ENCODE measurements at places on chromosomes 1 and 21. TPM values are rescaled to one million over a fixed set of nuclear protein-coding genes. Genes with fewer than 3 reads are reported as not detected.
A peak's percentile ranks its signal among the peaks of the same experiment; 100 is the strongest.

DNA sequence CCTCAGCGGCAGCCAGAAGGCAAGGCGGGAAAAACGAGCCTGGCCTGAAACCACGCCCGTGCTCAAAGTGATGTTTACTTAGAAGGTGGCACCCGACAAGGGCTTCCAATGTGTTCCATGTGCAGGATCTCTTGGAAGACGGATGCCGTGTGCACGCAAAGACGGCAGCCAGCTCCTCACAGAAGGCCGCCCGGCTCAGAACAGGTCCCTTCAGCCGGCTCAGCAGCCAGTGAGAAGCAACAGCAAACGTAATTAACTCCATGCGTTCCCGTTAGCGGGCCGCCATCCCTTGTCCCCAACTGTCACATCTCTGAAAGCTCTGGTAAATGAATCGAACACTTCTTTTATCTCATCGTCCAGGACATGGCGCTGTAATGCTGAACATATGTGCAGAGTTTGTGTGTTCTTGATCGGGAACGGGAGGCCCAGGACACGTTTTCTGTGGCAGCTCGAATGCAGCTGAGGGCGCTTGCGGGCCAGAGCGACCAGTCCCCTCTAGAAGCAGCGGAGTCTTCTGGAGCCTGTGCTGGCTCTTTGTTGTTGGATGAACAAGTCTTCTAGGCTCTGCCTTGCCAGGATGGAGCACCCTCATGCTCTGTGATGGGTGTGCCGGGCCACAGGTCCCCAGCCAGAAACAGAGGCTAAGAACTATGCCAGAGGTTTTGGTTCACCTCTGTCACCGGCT, 94.6 kb upstream of the ARHGEF16 start:
- no peak overlapping the region for H3K4me3 ChIP-seq
- no peak overlapping the region for H3K27ac ChIP-seq
- DNase-seq, result no peak

- peaks cover 56% of the 10 kb centered on the region for H3K4me1 ChIP-seq
- no peaks in the 10 kb centered on the region for H3K36me3 ChIP-seq
- peak overlapping the region; percentile 48 for H3K4me3 ChIP-seq
- H3K27me3 ChIP-seq, result no peaks in the 10 kb centered on the region
- peak overlapping the region; percentile 68 for H3K27ac ChIP-seq
Measured at GRCh38 chr1:28173151-28173979, 3.1 kb downstream of the PTAFR start.

MATN1 gene
- total RNA-seq, result not detected

GRCh38 chr21:26042181-26042876, 128.2 kb downstream of the APP start:
- H3K36me3 ChIP-seq, result no peaks in the 10 kb centered on the region
- no peak overlapping the region for H3K27ac ChIP-seq
- H3K27me3 ChIP-seq, result no peaks in the 10 kb centered on the region
- H3K4me1 ChIP-seq, result no peaks in the 10 kb centered on the region
- no peak for DNase-seq

GRCh38 chr1:167676205-167676915, 45.4 kb upstream of the MPZL1 start:
- H3K4me1 ChIP-seq, result peaks cover 6% of the 10 kb centered on the region
- no peaks in the 10 kb centered on the region for H3K27me3 ChIP-seq
- no peaks in the 10 kb centered on the region for H3K36me3 ChIP-seq
- no peak overlapping the region for H3K27ac ChIP-seq

SH3BP5L gene
- 25.0 TPM for total RNA-seq

DNA sequence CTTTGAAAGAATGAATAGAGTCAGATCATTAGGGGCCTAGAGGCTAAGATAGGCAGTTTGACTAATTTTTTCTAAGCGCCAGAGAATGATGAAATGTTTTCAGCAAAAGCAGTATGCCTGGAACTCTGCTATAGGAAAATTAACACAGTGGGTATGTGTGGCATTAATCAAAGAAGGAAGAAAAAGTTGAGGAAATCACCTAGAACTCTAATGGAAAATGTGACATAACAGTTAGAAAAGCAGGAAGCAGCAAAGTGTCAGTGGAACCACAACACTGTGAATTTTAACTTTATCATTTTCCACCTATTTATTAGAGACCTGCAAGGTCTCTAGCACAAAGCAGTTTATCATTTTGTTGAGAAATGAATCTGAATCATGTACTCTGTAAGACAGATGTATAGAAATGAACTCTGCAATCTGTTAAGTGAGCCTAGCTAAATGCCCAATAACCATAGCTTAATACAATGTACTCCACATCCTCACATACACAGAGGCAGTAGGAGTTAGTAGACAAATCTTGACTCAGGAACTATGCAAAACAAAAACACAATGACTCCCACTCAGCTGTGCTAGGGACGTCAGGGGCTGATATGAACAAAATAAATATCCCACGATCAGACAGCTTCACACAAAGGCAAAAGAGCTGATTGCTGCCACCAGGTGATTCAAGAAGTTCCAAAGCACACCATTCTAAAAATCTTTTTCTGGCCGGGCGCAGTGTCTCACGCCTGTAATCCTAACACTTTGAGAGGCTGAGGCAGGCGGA, 500.7 kb upstream of the NFIA start:
- no peaks in the 10 kb centered on the region for H3K4me1 ChIP-seq
- H3K4me3 ChIP-seq, result no peak overlapping the region
- DNase-seq, result no peak
- no peaks in the 10 kb centered on the region for H3K27me3 ChIP-seq
- H3K27ac ChIP-seq, result no peak overlapping the region
- no peaks in the 10 kb centered on the region for H3K36me3 ChIP-seq

SH3BGRL3 gene
- 204 TPM for total RNA-seq

- no peaks in the 10 kb centered on the region for H3K36me3 ChIP-seq
- H3K4me3 ChIP-seq, result no peak overlapping the region
- H3K27me3 ChIP-seq, result no peaks in the 10 kb centered on the region
- no peaks in the 10 kb centered on the region for H3K4me1 ChIP-seq
- no peak for DNase-seq
Measured at GRCh38 chr1:106876384-106876783, 180.1 kb upstream of the PRMT6 start.

SLC45A3 gene
- total RNA-seq, result 6.8 TPM

GRCh38 chr1:6491966-6492365, 499 bp upstream of the PLEKHG5 start:
- no peak overlapping the region for H3K27ac ChIP-seq
- H3K4me3 ChIP-seq, result no peak overlapping the region
- H3K27me3 ChIP-seq, result peaks cover 23% of the 10 kb centered on the region

- H3K4me3 ChIP-seq, result peak overlapping the region; percentile 85
- peaks cover 55% of the 10 kb centered on the region for H3K4me1 ChIP-seq
- no peaks in the 10 kb centered on the region for H3K27me3 ChIP-seq
- H3K27ac ChIP-seq, result peak overlapping the region; percentile 96
- peaks cover 17% of the 10 kb centered on the region for H3K36me3 ChIP-seq
Measured at GRCh38 chr1:183635099-183635605, 431 bp downstream of the ARPC5 start.

PDE9A gene
- 12.8 TPM for total RNA-seq

GRCh38 chr1:179856296-179856695, 21.3 kb downstream of the TOR1AIP2 start:
- H3K27ac ChIP-seq, result no peak overlapping the region
- peaks cover 60% of the 10 kb centered on the region for H3K36me3 ChIP-seq
- H3K4me1 ChIP-seq, result no peaks in the 10 kb centered on the region
- DNase-seq, result no peak
- no peak overlapping the region for H3K4me3 ChIP-seq

DCAF6 gene
- total RNA-seq, result 50.6 TPM

DNA sequence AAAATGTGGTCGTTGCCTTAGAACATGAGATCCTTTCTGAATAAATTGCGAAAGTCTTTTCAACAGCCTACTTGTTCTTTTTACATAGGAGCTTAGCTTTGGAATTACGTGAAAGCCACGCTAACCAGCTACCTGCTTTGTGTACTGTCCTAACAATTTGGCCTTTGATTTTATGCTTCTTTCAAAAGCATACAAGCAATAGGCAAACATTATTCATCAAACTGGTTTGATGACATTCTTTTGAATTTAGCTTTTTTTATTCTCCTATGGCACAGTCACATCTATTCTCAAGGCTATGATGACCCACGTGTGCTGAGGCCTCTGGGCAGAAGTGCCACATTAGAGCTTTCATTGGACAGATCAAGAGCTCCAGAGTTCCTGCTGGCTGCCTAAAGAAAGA, 178.0 kb upstream of the DPT start:
- peak overlapping the region; percentile 44 for H3K27ac ChIP-seq
- H3K4me3 ChIP-seq, result no peak overlapping the region
- no peaks in the 10 kb centered on the region for H3K36me3 ChIP-seq
- DNase-seq, result peak; percentile 47
- H3K27me3 ChIP-seq, result no peaks in the 10 kb centered on the region

DNA sequence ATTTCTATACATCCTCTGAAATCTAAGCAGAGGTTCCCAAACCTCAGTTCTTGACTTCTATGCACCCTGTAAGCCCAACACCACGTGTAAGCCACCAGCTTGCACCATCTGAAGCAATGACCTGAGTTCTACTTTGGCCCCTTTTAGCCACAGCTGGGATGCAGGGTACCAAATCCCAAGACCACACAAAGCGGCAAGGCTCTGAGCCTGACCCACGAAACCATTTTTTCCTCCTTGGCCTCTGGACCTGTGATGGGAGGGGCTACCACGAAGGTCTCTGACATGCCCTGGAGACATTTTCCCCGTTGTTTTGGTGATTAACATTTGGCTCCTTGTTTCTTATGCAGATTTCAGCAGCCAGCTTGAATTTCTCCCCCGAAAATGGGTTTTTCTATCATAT, 38.8 kb downstream of the STXBP3 start:
- no peaks in the 10 kb centered on the region for H3K27me3 ChIP-seq
- H3K4me3 ChIP-seq, result no peak overlapping the region
- H3K36me3 ChIP-seq, result peaks cover 91% of the 10 kb centered on the region
- no peak for DNase-seq

ABCA4 gene
- 1.9 TPM for total RNA-seq

DNA sequence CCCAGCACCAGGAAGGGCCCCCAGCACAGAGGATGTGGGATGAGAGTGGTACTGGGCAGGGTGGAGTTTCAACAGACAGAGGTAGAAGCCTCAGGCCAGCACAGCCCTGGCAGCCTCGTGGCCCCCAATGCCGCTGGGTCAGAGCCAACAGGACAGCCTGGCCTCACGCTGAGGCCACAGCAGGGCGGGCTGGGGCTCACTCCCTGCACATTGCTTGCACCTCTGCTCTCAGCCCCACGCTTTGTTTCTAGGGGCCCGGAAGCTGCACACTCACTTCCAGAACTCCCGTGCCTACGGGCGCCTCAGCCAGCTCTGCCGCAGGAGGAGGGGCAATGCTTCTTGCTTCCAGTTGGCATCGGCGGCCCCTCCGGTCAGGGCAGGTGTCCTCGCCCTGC, 72.9 kb downstream of the SIK1 start:
- H3K4me3 ChIP-seq, result no peak overlapping the region
- H3K27ac ChIP-seq, result no peak overlapping the region
- H3K27me3 ChIP-seq, result no peaks in the 10 kb centered on the region
- no peaks in the 10 kb centered on the region for H3K36me3 ChIP-seq

- H3K27me3 ChIP-seq, result peaks cover 12% of the 10 kb centered on the region
- H3K4me1 ChIP-seq, result no peaks in the 10 kb centered on the region
- H3K4me3 ChIP-seq, result no peak overlapping the region
- DNase-seq, result no peak
- no peak overlapping the region for H3K27ac ChIP-seq
Measured at GRCh38 chr1:234125283-234125682, 220.8 kb downstream of the SLC35F3 start.

DNA sequence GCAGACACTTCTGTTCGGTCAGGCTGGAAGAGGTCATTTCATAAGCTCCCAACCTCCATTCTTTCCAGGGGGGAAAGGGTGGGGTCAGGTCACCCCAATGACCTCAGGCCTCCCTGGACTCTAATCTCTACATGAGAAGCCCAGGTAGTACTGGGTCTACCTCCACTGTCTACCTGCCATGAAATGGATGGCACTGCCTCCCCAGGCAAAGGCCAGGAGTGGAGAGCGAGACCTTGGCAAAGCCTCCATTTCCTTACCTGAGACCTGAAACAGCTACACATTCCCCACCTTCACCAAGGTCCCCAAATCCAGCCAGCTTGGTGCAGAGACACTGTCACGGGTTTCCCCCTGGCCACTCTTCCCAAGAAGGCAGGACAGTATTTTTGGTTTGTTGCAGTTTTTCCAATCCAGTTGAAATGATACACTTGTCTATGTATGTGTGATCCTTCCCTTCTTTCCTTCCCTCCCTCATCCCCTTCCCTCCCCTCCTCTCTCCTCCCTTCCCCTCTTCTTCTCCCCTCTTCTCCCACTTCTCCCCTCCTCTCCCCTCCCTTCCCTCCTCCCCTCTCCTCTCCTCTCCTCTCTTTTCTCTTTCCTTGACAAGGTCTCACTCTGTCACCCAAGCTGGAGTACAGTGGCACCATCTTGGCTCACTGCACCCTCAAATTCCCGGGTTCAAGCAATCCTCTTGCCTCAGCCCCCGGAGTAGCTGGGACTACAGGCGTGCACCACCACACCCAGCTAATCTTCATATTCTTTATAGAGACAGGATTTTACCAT, 16.1 kb downstream of the BTG2 start:
- no peak overlapping the region for H3K4me3 ChIP-seq
- H3K27me3 ChIP-seq, result no peaks in the 10 kb centered on the region
- peak overlapping the region; percentile 97 for H3K27ac ChIP-seq

- peak; percentile 77 for DNase-seq
- no peaks in the 10 kb centered on the region for H3K27me3 ChIP-seq
- H3K27ac ChIP-seq, result no peak overlapping the region
- no peak overlapping the region for H3K4me3 ChIP-seq
Measured at GRCh38 chr1:43545695-43546387, 15.2 kb downstream of the PTPRF start.

DNA sequence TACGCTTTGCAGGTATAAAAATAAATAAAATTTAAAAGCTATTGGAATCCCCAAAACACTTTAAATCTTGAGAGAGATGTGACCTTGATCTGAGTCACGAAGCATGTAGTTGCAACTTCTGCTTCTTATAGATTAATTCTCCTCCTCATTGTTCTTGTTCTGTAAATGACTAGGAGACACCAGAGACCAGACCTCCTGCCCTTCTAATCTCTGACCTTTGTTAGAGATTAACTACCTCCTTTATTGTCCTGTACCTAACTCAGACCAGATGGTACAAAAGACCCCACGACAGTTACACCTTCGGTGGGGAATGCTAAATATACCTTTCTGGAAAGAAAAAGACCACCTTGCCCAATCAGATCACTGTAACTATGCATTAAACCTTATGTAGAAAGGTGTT, 76.9 kb upstream of the NEK2 start:
- DNase-seq, result no peak
- no peaks in the 10 kb centered on the region for H3K4me1 ChIP-seq
- no peaks in the 10 kb centered on the region for H3K27me3 ChIP-seq
- H3K36me3 ChIP-seq, result peaks cover 34% of the 10 kb centered on the region
- H3K27ac ChIP-seq, result no peak overlapping the region

PTPN14 gene
- 34.1 TPM for total RNA-seq

- H3K27ac ChIP-seq, result no peak overlapping the region
- no peak overlapping the region for H3K4me3 ChIP-seq
- H3K27me3 ChIP-seq, result no peaks in the 10 kb centered on the region
- H3K36me3 ChIP-seq, result no peaks in the 10 kb centered on the region
Measured at GRCh38 chr1:53645690-53646078, 93.3 kb downstream of the GLIS1 start.

DNA sequence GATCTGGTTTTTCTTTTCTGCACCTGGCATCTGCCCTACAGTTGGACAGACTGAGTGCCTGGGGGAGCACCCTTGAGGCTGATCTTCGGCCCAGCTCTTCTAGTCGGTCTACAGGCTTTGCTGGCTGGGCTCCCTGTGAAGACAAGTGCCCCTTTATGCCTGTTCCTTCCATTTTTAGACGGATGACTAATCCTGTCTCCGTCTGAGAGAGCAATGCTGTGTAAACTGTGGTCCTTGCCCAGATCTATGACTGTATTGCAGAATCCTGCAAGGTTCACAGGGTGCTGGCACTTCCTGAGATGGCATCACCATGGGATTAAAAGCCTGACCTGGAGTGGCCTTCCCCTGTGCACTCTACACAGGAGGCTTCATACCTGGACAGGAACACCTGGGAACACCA, 47.6 kb upstream of the SAMD13 start:
- H3K4me1 ChIP-seq, result no peaks in the 10 kb centered on the region
- no peak overlapping the region for H3K27ac ChIP-seq
- peak; percentile 52 for DNase-seq
- no peaks in the 10 kb centered on the region for H3K27me3 ChIP-seq
